ENCODE measurements at places on chromosomes 5 and 9.

GRCh38 chr5:174306345-174307030 is 261.0 kb downstream of the NSG2 start:
- DNase-seq, result no peak

DNA sequence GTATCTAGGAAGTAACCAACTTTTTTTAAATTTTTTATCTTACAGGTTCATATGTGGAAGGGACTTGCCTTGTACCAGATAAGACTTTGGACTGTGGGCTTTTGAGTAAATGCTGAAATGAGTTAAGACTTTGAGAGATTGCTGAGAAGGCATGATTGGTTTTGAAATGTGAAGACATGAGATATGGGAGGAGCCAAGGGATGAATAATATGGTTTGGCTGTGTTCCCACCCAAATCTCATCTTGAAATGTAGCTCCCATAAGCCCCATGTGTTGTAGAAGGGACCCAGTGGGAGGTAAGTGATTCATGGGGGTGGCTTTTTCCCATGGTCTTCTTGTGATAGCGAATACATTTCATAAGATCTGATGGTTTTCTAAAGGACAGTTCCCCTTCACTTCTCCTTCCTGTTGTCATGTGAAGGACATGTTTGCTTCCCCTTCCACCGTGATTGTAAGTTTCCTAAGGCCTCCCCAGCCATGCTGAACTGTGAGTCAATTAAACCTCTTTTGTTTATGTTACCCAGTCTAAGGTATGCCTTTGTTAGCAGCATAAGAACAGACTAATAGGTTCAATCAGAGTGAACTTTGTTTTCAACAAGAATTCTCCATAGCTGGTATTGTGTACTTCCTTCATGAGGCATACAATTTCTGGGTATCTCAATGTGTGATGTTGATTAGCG is 535.6 kb upstream of the MEF2C start:
- no peak for DNase-seq

GRCh38 chr9:68873179-68873578 is 140.7 kb downstream of the PRKACG start:
- no peak for DNase-seq

- DNase-seq, result no peak
Measured at GRCh38 chr9:129340427-129341170, 162.5 kb upstream of the IER5L start.

DNA sequence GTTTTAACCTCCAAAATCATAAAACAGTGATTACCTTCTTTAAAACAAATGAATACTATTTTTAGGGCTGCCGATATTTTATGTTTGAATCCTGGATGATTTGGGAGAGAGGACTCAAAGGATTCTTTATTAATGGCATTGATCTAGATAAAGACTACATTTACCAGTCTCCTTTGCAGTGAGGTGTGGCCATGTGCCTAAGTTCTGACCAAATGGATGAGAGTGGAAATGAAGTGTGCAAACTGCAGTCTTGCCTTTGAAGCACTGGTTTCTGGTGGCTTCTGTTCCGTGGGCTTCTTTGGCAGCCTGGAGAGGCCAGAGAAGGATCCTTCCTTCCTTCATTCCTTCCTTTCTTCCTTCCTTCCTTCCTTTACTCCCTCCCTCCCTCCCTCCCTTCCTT is 24.3 kb upstream of the GDA start:
- DNase-seq, result no peak

- DNase-seq, result no peak
Measured at GRCh38 chr5:152309926-152310450, 95.1 kb downstream of the NMUR2 start.

DNA sequence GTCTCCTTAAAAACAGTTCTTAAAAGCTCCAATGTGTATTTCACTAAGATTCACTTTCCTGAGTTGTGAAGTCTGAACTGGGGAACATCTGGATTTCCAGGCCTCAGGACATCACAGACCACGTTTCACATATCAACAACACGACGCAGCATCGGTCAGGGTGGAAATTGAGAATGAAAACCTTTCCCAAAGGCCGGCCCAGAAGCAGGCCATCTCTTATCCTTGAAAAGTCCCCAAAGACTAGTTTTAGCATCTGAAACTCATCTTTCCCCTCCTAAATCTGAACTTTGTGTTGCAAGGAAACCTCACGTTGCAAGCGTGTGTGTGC is 96.4 kb upstream of the COL5A1 start:
- DNase-seq, result no peak

GRCh38 chr9:137411645-137412380 is 11.1 kb downstream of the EXD3 start:
- DNase-seq, result peak; percentile 68

DNA sequence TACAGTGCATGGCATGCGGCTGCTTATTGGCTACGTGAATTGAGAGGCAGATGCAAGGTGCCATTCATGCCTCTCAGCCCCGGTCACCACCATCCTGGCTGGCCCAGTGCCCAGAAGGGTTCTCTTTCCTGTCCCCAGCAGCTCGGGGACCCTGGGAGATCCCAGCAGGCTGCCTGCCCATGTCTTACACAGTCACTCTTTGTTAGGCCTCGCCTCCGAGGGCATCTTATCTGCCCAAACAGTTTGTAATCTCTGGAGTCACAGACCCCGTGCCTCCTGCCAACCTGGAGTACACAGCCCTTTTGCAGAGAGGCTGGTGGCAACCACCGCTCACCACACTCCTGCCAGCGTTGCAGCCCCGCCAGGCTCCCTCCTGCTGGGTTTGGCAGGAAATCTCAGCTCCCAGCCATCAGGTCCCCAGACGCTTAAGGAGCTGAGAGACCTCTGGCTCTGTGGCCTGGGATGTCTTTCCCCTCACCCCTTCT is 7.0 kb upstream of the AK1 start:
- no peak for DNase-seq

GRCh38 chr5:133242221-133242835 is 190.5 kb downstream of the HSPA4 start:
- no peak for DNase-seq

GRCh38 chr5:134466241-134467069 is 54.8 kb upstream of the CDKN2AIPNL start:
- DNase-seq, result peak; percentile 25

- DNase-seq, result no peak
Measured at GRCh38 chr5:6311568-6312501, 66.5 kb downstream of the MED10 start.

DNA sequence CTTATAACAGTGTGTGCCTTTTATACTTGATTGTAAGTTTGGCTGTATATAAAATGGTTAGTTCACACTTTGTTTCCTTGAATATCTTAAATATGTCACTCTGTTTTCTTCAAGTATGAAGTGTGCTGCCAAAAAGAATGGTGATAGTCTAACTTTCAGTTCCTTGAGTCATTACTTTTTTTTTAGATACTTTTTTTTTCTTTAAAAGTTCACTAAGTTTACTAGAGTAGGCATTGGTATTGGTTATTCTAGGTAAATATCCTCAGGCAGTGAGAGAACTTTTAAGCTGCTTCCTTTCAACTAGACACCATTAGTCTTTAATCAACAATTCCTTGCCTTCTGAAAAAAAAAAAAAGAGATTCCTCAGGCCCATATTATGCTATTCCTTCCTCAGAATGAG is 41.9 kb downstream of the SPEF2 start:
- DNase-seq, result no peak

DNA sequence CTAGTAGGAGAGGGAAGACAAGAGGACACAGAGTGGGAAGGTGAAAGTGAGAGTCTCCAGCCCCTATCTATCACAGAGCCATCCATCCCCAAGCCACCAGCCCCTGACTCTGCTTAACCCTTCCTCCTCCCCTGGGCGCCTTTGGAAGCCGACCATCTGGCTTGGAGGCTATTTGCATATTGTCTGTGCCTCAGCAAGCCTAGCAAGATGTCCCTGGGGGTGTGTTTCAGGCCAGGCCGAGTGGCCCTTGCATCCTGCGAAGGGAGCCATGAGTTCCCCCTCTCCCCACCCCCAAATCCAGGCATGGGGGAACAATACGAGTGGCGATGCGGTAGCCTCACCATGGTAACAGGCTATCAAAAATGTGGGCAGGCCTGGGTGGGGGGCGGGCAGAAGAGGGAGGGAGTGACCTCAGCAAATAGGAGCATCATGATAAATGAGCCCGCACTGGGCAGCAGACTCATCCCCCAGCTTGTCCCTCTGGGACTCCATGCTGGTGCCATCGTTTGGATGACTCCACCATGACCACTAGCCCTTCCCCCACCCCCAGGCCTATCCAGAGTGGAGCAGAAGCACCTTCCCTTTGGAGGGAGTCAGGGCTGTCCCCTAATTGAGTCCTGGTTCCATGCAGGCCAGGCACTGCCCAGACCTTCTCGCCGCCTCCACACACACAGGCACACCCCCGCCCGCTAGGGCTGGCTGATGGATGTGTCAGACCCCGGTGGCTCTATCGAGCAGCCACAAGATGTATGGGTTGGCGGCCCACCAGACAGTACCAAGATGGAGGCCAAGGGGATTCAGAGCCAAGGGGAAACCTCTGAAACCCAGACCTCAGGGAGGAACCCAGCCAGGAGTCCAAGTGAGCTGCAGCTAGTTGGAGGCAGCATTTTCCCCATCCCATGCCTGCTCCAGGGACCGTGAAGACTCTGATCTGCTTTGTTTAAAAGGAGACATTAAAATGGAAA is 14.6 kb downstream of the URM1 start:
- no peak for DNase-seq

DNA sequence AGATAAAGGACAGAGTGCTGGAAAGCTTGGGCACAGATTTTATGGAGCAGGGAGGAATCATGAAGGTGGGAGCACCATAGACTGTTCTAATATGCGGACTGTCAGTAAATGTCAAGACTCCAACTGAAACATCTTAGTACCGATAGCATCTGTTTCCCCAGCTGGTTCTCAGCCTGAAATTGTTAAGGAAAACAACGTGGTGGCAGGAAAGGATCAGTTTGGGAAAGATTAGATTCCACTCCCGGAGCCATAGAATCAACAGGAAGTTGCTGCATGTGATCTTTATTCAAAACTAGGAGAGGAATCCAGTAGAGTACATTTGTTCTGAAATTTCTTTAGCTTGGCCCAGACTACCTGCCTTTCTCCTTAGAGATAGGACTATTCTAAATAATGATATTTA is 559.1 kb downstream of the CSNK1G3 start:
- DNase-seq, result no peak

DNA sequence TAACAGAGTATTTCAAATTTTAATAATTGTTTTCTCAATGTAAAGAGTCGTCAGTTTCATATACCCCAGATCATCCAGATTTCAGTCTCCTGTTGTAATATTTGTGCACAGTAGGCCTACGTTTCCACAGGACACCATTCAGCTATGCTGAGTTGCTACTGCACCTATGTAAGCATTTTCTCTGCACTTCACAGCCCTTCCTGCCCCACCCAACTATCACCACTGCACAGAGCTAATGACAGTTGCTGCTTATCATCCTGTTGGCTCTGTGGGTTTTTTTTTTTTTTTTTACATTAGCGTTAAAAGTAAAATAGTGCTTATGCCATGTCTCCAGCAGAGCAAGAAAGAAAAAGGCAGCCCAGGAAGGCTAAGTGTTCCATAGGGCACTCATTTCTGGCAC is 5.9 kb upstream of the PRKACG start:
- no peak for DNase-seq

DNA sequence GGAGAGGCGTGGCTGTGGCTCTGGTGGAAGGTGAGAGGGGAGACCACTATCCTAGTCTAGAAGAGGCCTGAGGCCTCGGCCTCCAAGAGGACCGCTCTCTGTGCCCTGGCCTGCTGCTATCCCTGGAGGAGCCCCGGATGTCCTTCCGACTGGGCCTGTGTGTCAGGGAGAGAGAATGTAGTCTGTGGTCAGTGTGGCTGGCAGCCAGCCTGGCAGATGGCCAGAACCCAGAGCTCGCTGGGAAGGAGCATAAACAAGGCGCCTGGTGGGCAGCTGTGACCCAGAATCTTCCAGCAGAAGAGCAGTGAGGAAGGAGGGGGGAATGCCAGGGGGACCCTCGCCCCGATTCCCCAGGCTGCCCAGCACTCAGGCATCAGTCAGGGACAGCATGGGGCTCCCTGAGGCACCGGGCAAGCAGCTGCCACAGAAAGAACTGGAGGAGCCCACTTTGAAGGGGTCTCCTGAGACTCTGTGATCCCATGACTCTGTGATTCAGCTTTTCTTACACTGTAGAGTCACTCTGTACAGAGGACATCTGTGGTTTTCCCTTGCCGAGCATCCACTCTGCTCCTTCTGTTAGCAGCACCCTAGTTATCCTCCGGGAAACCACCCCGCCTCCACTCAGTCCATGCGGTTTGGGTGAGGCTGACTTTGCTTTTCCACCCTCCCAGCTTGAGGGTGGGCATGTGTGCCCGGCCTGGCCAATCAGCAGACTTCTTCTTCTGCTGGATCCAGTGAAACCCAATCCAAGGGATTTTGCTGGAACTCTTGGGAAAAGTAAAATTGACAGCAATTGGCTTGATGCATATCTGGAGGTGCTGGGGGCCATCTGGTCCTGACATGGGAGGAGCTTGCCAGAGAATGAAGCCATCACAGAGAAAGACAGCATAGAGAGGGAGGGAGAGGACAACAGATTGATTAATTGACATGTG is 46.2 kb upstream of the PWWP2A start:
- DNase-seq, result no peak

- DNase-seq, result no peak
Measured at GRCh38 chr9:114634387-114634786, 23.2 kb downstream of the TEX53 start.

DNA sequence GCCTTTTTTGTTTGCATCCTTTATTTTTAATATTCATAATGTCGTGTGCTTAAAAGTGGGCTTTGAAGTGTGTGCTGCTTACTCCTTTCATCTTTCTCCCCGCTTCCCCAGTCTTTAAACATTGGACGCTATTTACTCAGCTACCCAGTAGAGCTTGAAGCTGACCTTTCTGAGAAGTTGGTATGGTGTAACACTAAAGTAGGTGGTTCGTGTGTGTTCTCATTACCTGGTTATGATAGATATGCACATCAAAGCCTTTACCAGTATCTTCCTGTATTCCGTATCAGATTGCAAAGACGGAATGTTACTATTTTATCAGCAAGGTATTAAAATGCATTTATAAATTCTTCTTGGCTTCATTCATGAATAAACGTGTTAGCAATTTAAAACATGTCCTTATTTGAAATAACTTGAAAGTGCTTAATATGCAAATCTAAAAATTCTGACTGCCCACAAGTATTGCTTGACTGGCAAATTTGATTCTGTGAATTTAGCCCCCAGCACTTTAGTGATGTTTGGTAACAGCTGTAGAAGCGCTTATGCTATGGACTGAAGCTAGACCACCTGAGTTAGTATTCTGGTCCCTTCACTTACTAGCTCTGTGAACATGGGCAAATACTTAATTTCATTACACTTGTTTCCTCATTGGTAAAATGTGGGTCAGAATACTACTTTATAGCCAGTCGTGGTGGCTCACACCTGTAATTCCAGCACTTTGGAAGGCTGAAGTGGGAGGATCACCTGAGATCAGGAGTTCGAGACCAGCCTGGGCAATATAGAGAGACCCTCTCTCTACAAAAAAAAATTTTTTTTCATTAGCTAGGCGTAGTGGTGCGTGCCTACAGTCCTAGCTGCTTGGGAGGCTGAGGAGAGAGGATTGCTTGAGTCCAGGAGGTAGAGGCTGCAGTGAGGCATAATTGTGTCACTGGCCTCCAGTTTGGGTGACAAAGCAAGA is 1.7 kb downstream of the RRAGA start:
- peak; percentile 22 for DNase-seq

DNA sequence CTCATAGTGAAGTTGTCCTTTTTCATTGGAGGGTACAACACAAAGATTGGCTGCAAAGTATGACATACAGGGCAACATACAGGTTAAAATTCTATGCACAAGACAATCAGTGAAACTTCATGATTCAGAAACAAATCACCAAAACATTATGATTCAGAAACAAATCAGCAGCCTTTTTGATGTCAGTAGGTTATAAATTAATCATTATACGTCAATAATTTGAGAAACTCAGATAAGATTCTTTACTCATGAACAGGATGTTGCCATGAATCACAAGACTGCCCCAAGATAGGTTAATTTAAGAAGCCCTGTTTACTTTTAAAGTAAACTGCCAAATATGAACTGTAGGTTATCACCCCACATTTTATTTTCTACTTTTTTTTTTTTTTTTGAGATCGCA is 62.2 kb upstream of the IL33 start:
- no peak for DNase-seq
